Effector memory CD4-positive, alpha-beta T cell (primary cell): ENCODE measurements at places on chromosomes 6 and 20.
A peak's percentile ranks its signal among the peaks of the same experiment; 100 is the strongest.

- no peak for DNase-seq
Measured at GRCh38 chr20:56616716-56617115, 12.4 kb upstream of the TFAP2C start.

- DNase-seq = no peak
Measured at GRCh38 chr20:10432079-10432478, 1.9 kb downstream of the MKKS start.

- no peak for DNase-seq
Measured at GRCh38 chr20:58459058-58459750, 56.0 kb downstream of the APCDD1L start.

DNA sequence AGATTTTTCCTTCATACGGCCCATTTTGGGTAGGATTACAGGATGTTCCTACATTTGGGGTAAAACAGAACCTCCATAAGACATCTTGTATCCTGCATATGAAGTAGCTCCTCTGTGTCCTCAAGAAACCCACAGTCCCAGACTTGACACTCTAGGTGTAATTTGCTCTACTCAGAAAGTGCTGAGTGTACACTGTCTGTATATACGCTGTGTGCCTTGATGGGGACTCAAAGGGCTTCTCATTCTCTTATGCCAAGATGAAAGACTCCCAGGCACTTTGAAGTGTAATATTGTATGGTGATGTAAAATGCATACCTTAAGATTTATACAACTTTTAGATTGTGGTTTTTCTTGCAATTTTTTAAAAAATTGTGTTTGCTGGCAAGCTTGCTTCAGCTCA is 5.2 kb downstream of the TFAP2D start:
- DNase-seq = no peak

DNA sequence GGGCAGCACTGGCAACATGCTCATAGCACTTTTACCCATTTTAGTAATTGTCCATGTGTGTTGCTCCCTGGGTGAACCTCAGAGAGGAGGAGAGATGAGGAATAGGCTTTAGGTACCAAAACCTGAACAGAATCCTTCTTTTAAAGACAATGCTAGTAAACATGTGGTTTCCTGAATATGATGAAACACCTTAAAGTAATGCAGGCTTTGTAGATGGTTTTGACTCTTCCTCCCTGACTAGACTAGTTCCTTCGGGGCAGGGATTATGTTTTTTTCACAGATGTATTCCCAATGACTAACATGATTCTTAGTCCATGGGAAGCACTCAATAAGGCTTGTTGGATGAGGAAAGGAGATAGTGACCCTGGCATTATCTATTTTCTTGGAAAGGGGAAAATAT is 367.6 kb upstream of the JAG1 start:
- no peak for DNase-seq

DNA sequence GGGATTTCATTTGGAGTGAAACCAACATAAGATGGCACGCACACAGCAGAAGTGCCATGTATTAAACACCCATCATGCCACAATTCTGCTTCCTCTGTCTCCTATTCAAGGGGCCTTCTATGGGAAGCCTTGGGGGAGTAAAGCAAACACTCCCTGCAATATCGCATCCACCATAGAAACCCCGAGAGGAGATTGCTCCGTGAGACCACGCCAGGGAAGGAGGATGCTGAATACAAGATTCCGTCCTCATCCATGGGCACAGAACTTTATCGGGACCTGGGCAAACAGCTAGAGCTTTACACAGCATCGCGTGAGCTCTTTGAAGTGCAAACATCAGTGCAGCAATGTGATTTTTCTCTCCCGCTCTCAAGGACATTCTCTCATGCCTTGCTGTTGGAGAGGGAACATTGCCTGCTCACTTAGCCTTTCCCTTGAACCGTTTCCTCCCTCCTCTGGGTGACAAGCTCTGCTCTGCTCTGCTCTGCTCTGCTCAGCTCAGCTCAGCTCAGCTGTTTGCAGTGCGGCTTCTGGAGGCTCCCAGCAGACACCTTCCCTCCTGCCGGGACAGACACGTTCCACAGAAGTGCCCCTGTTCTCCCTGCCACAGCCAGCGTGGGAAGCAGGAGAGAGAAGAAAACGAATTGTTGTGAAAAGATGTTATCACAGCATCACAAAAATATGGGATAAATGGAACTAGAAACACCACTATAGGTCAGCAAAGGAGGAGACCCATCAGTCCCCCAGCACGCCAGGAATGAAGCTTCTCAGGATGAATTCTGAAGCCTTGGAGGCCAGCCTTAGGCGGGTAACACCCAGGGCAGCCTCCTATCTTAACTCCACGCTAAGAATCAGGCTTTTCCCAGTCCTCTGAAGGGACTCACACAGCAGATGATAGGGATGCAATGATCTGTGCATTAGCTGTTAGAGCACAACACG is 48.2 kb downstream of the RNASET2 start:
- no peak for DNase-seq

DNA sequence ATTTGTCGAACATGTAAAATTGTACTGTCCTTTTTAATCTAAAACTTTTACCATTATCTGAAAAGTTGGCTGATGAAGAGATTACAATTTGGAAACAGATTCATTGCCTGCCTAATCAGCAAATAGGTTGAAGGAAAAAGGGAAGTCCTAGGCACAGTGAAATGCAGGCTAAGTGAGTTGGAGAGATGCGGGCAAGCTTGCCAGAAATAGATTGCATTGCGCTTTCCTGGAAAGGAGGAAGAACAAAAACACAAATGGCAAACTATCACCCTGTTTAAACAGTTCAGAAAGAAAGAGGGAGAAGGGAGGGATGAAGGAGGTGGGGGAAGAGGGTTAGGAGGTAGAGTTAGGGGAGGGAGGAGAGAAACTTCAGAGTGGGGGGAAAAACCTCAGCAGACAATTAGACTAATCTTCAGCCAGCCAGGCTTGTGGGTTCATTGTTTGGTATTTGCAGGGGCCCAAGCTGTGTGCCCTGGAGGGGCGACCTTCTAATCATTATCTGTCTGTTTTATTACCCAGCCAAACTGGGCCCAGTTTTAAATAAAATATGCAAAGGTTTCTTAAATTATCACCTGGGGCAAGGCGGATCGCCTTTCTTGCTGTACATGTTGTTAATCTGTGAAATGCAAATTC is 465.2 kb downstream of the TFAP2B start:
- no peak for DNase-seq

- DNase-seq = no peak
Measured at GRCh38 chr20:14925300-14925699, 587.9 kb upstream of the FLRT3 start.

- DNase-seq = no peak
Measured at GRCh38 chr6:47809873-47810272, 28.0 kb downstream of the OPN5 start.

GRCh38 chr6:42871711-42872110 is 7.7 kb upstream of the RPL7L1 start:
- no peak for DNase-seq

GRCh38 chr6:15689586-15690482 is 27.0 kb upstream of the DTNBP1 start:
- no peak for DNase-seq

DNA sequence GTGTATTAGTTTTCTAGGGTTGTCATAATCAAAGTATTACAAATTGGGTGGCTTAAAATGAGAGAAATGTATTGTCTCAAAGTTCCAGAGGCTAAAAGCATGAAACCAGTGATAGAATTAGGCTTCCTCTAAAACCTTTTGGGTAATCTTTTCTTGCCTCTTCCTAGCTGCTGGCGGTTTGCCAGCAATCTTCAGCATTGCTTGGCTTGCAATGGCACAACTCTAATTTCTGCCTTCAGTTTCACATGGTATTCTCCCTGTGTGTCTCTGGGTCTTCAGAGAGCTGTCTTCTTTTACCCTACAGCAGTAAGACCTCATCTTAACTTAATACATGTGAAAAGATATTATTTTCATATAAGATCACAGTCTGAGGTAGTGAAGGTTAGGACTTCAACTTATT is 479.1 kb upstream of the GJE1 start:
- DNase-seq = no peak

DNA sequence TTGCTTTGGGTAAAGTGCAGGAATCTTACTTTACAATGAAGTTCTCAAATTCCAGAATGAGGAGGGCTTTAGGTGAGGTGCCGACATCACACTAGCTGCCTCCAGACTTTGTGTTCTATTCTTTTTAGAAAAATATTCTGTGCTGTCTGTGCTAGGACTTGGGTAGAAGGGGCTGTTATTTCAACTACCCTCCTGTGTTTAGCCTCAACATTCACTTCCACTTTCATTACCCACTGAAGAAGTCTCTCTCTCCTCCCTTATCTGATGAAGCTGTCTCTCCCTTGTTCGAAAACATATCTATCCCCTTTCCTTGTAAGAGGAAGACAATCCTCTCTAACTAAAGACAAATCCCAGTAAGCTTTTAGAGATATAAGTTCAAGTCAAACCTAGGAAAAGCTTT is 25.0 kb upstream of the BRPF3 start:
- DNase-seq = no peak

- no peak for DNase-seq
Measured at GRCh38 chr20:10951216-10951615, 277.4 kb upstream of the JAG1 start.

GRCh38 chr20:46752728-46753127 is 43.3 kb downstream of the SLC2A10 start:
- no peak for DNase-seq

- no peak for DNase-seq
Measured at GRCh38 chr6:106214531-106214930, 111.0 kb downstream of the ATG5 start.

- no peak for DNase-seq
Measured at GRCh38 chr20:57071283-57071731, 195.1 kb downstream of the BMP7 start.

DNA sequence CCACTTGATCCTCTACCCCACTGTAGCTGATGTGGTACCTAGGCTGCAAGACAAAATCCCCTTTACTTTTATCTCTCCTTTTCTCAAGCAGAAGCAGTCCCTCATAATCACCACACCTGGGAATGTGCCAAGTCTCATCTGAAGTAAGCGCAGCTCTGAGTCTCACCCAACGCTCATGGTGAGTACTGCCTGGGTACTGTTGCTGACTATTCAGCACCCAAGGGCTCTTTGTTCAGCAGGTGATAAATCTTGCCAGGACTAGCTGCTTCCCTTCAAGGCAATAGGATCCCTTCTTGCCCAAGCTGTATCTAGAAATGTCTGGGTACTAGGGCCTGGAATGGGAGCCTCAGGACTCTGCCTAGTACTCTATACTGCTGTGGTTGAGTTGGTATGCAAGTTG is 70.9 kb downstream of the GCLC start:
- DNase-seq = no peak

DNA sequence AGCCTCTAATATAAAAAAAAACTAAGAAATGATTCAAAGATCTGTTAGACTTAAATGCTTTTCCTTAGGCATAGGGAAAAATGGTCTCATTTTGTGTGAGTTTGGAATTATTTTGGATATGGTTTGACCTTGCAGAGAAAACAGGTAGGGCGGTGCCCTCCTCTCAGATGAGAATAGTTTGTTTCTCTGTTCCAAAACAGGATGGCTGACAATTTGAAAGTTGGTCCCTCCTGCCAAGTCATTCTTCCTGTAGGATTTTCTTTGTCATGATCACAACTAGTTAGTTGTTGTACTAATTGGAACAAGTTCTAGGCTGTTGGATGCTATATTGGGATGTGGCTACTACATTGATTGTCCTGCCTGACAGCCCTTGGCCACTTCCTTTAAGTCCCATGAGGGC is 108.6 kb downstream of the BCKDHB start:
- no peak for DNase-seq

GRCh38 chr20:50635676-50636600 is 55.4 kb downstream of the RIPOR3 start:
- DNase-seq = peak; percentile 25

DNA sequence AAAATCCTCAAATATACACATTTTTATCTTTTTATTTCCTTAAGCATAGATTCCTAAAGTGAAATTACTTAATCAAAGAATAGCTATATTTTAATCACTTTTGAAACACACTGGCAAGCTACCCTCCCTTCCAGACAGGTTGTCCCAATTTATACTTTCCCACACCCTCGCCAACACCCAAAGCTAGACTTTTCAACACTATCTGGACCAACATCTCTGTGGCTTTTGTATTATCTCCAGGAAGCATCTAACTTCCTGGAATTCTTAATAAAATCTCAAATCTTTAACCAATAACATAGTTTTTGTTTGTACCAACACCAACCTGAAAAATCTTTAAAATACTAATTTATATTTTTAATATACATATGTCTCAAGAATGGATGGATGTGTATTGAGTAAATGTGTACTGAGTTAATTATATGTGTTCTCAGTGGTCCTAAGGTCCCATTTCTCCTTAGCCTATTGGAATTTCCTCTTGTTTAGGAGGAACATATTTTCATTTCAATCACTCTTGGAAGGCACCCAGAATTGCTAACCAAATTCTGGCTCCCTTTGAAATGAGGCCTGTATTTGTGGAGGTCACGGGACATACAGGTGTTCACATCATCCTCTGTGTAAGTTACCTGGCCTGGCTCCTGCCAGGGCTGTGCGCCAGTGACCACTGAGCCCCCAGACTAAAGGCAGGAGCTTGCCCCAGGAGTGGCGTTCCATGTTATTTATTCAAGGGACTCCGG is 17.4 kb upstream of the GFOD1 start:
- no peak for DNase-seq

DNA sequence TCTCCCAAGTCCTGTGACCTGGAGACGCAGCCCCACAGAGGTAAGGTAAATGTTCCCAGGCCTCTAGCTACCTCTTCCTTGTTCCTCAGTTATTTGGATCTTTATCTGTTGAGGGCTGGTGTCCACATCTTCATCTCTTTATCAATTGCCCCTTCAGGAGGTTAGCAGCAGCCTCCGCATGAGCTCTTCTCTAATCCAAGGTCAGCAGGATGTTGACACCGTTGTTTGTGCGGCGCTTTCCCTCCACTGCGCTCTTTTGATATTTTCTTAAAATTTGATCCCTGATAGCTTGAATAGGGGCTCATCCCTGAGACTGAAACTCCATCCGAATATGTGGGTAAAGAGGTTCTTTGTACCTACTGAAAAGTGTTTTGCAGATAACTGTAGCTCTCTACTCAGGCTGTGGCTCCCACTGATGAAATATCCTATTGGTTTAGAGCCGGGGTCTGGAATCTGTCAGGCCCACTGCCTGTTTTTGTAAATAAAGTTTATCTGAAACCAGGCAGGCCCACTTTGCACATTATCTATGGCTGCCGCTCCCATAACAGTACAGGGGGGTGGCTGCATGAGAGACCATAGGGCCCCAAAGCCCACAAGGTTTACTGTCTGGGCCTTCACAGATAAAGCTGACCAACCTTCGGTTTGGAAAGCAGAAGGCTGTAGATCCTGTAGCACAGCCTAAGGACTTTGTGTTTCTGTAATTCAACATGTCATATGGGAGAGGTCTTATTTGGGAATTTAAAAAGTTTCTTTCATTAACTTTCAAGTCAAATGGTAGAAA is 362.6 kb downstream of the QKI start:
- no peak for DNase-seq
